ENCODE measurements at places on chromosomes 12 and 14.

GRCh38 chr14:79663453-79663852, 547.9 kb downstream of the DIO2 start:
- DNase-seq, result no peak

- no peak for DNase-seq
Measured at GRCh38 chr12:86349196-86349595, 93.0 kb upstream of the MGAT4C start.

GRCh38 chr14:91293281-91293680, 48.8 kb upstream of the GPR68 start:
- DNase-seq, result no peak

DNA sequence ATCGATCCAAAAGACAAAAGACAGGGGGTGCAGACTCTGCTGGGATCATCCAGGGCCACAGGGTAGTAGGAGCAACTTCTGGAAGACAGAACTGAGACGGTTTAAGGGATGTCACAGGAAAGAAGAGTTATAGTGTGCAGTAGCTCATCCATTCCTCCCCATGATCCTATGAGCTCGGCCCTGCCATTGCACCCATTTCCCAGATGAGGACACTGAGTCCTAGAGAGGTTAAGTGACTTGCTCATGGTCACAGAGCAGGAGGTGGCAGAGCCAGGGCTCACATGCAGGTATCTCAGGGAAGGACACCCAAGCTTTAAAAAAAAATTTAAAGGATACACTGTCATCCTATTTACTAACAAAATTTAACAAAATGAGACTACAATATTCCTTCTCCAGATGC, 86.1 kb upstream of the FZD10 start:
- no peak for DNase-seq

- DNase-seq, result no peak
Measured at GRCh38 chr12:91123236-91123916, 12.1 kb upstream of the LUM start.

GRCh38 chr14:68671909-68672308, 121.0 kb downstream of the ZFP36L1 start:
- no peak for DNase-seq

GRCh38 chr12:18468246-18469075, 207.1 kb downstream of the PIK3C2G start:
- DNase-seq, result no peak

DNA sequence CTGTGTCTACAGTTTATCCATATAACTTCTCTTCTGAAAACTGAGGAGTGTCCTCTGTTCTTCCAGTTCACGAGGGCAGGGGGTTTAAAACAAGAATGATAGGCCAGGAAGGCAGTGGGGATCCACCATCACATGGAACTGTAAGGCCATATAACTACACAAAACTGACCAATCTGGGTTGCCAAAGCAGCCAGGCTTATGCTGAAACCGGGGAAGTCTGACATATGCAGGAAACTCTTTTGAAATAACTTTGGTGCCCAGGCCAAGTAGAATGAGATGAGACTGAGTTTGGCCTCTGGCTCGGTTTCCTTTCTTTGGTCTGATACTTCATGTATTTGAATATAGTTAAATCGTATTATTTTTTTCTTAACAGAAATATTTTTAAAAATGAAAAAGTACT, 18.0 kb upstream of the ATF1 start:
- DNase-seq, result no peak

GRCh38 chr12:56086096-56086495, 6.1 kb downstream of the ERBB3 start:
- no peak for DNase-seq

- DNase-seq, result no peak
Measured at GRCh38 chr12:54497883-54498282, 331 bp downstream of the NCKAP1L start.

- no peak for DNase-seq
Measured at GRCh38 chr12:108649669-108650068, 16.0 kb upstream of the SELPLG start.

- no peak for DNase-seq
Measured at GRCh38 chr14:93055651-93056115, 60.0 kb downstream of the ITPK1 start.

- no peak for DNase-seq
Measured at GRCh38 chr12:34376133-34376799, 354.0 kb downstream of the ALG10 start.

Data from effector CD8-positive, alpha-beta T cell (primary cell).